IMR-90 (cell line): ENCODE measurements at places on chromosomes 3 and 15. TPM values are rescaled to one million over a fixed set of nuclear protein-coding genes. Genes with fewer than 3 reads are reported as not detected.
A peak's percentile ranks its signal among the peaks of the same experiment; 100 is the strongest.

GRCh38 chr3:153577059-153577736 is 415.2 kb downstream of the RAP2B start:
- H3K27ac ChIP-seq = no peak overlapping the region
- no peaks in the 10 kb centered on the region for H3K36me3 ChIP-seq
- H3K27me3 ChIP-seq = peaks cover 2% of the 10 kb centered on the region; the same call in 1 of the 2 replicates
- DNase-seq = no peak

GRCh38 chr3:54235998-54236397 is 113.6 kb downstream of the CACNA2D3 start:
- DNase-seq = no peak
- H3K36me3 ChIP-seq = no peaks in the 10 kb centered on the region
- H3K4me1 ChIP-seq = no peaks in the 10 kb centered on the region
- H3K4me3 ChIP-seq = no peak overlapping the region
- no peak overlapping the region for H3K27ac ChIP-seq

DNA sequence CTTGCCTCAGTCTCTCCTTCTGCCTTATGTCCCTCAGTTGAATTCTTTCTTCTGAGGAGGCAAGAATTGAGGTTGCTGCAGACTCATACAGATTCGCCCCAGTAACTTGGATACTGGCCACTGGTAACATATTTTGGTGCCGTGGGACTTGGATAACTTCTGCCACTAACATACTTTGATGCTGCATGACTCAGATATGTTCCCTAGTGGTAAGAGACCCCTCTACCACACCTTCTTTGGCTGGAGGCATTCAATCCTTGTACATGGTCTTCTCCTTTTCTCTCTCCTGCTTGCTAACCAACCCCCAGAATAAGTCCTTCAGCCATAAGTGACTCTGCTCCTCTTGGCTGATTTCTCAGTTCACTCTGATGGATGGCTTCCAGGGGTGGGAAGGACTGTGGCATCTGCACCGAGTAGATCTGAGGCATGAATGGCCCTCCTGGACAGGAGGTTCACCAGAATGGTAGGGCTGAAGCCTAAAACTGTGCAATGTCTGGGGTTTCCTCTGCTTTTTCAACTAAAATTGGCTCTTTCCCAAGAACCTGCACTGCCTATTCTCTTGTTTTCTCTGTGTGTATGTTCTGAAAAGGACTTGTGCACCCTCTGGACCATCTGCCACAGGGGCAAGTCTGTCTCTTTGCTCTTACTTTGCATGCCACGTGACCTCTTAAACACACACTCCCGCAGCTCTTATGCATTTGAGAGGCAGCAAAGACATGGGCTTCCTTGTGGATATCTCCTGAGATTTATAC is 55.5 kb upstream of the FSTL1 start:
- peak; percentile 28 for DNase-seq
- H3K36me3 ChIP-seq = no peaks in the 10 kb centered on the region
- H3K4me1 ChIP-seq = peaks cover 4% of the 10 kb centered on the region; the same call in 1 of the 2 replicates
- no peak overlapping the region for H3K4me3 ChIP-seq
- H3K27ac ChIP-seq = no peak overlapping the region

DNA sequence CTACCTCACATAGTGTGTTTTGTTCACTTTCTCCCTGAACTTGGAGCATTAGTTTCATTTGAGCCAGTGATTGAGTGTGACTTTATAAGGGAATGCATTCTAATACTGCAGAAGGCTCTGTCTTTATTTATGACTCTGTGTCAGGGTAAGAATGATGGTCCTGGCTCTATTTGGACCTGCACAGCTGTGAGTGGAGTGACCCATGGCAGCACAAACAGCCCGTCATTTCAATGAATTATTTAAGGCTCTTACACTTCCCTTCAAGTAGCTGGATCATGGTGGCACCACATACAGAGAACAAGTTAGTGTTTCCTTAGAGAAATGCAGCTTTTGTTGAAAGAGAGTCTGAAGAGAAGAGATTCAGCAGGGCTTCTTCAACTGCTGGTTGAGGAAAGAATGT is 16.4 kb downstream of the TMEM108 start:
- no peak overlapping the region for H3K27ac ChIP-seq
- DNase-seq = no peak

DNA sequence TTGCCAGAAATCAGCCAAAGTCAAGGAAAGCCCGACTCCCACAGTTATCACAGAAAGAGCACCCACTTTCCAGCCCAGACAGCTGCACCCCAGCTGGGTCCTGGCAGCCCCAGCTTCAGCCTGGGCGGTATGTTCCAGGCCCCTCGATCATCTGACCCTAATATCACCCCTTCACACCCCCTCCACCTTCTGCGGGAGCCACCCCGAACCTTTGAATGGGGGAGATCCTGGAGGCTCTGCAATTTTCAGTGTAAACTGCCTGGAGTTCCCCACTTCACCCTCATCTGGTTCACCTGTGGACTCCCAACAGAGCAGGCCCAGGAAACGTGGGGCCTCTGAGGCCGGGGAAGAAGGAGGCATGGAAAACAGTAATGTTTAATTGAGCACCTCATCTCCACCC is 5.9 kb downstream of the PRSS50 start:
- DNase-seq = no peak
- no peak overlapping the region for H3K27ac ChIP-seq
- no peaks in the 10 kb centered on the region for H3K36me3 ChIP-seq
- H3K27me3 ChIP-seq = peaks cover 30% of the 10 kb centered on the region
- no peak overlapping the region for H3K4me3 ChIP-seq

DNA sequence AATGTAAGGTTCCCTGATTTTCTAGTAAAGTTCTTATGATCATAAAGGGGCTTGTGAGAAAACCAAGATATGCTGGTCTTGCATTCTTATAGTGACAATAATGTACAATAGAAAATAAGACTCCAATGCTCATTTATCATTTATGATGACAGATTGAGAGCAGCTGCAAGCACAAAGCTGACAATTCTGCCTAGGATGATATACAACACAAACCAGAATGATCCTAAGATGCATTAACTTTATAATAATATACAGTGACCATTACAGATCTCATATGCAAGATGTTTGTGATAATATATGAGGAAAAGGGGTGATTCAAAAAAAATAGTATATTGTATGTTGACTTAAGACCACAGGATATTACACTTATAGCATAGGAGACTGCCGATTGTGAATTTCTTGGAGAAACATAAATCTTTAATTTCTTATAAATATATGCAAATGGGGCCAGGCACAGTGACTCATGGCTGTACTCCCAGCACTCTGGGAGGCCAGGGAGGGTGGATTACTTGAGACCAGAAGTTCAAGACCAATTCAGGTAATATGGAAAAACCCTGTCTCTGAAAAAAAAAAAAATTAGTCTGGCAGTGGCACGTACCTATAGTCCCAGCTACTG is 387.0 kb downstream of the ZBBX start:
- no peak for DNase-seq
- no peak overlapping the region for H3K4me3 ChIP-seq
- H3K27ac ChIP-seq = no peak overlapping the region
- no peaks in the 10 kb centered on the region for H3K36me3 ChIP-seq
- H3K27me3 ChIP-seq = no peaks in the 10 kb centered on the region
- H3K4me1 ChIP-seq = no peaks in the 10 kb centered on the region

GRCh38 chr3:10635446-10636076 is 130.2 kb upstream of the ATP2B2 start:
- DNase-seq = no peak
- H3K36me3 ChIP-seq = no peaks in the 10 kb centered on the region
- no peak overlapping the region for H3K4me3 ChIP-seq
- no peak overlapping the region for H3K27ac ChIP-seq
- H3K27me3 ChIP-seq = no peaks in the 10 kb centered on the region
- no peaks in the 10 kb centered on the region for H3K4me1 ChIP-seq

DNA sequence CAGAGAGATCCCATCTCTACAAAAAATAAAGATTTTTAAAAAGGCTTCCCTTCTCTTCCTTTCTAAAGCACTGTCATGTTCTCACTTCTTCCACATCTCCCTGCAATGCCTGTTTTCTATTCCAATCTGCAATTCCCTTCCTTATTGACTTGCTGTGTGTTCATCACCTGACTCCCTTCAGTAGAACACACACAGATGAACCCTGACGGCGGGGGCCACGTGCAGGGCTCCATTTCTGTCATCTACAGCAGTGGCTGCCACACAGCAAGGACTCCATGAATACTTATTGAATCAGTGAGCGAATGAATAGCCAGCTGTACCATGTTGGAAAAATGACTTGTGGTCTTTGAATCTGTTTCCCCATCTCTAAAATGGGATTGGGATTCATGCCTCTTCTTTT is 26.1 kb downstream of the BHLHE40 start:
- DNase-seq = no peak
- H3K36me3 ChIP-seq = no peaks in the 10 kb centered on the region
- no peaks in the 10 kb centered on the region for H3K27me3 ChIP-seq
- H3K4me1 ChIP-seq = no peaks in the 10 kb centered on the region; the same call in 1 of the 2 replicates
- no peak overlapping the region for H3K27ac ChIP-seq
- no peak overlapping the region for H3K4me3 ChIP-seq

DNA sequence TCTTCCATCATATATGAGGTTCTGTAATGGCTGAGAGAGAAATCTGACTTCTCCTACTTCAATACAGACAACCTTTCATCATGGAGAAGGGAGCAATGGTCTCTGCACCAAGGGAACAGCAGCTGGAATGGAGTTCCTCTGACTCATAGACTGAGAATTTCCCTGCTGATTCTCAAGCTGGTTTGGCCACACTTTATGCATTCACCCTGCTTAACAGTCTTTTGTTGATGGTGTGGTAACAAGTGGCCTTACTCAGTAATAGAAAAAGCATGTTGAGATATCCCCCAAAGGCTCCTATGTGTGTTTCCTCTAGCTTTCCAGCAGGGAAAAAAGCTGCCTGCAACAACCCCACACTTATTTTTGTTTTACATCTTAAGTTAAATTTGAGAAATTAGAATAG is 138.1 kb downstream of the GREM1 start:
- H3K27me3 ChIP-seq = no peaks in the 10 kb centered on the region
- DNase-seq = peak; percentile 100
- peaks cover 27% of the 10 kb centered on the region for H3K4me1 ChIP-seq
- H3K36me3 ChIP-seq = 0 out of 2 replicates have a peak, but pooled peaks cover 3% of the 10 kb centered on the region

DNA sequence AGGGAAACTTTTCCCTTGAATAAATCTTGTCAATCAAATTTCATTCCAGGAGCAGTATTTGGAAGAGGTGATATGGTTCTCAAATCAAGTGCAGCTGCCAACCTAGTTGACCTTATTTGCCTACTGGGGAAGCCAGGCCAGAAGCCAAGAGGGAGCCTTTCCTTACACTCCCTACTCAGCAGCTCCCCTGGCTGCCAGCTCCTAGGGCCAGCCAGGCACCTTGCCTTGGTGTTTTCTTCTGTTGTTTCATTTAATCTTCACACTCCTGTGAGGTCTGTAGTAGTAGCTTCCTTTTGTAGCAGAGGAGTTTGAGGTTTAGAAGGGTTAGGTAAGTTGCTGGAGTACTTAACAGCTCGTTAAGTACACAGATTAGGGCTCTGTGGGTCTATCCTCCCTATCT is 22.6 kb downstream of the MKRN2OS start:
- H3K27me3 ChIP-seq = no peaks in the 10 kb centered on the region
- no peak for DNase-seq
- no peak overlapping the region for H3K27ac ChIP-seq
- no peak overlapping the region for H3K4me3 ChIP-seq
- H3K4me1 ChIP-seq = peaks cover 2% of the 10 kb centered on the region; the same call in 1 of the 2 replicates

DNA sequence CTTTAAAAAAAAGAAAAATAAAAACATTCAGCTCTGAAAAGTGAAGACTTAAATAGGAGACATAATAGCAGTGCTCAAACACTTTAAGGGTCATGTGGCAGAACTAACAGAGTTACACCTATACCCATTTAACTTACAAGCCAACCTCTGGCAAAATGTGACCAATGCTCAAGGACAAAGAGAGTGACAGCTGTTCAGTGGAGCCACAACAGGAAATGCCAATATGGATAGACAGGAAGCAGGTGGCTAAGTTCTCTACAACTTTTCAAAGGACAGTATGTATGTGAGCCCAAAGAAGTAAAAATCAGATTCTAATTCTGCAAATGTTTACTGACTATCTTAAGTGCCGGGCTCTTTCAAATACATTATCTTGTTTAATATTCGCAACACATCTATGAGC is 3.4 kb downstream of the TMCC1 start:
- no peaks in the 10 kb centered on the region for H3K36me3 ChIP-seq
- peaks cover 2% of the 10 kb centered on the region; the same call in 1 of the 2 replicates for H3K27me3 ChIP-seq
- H3K4me3 ChIP-seq = no peak overlapping the region
- no peak overlapping the region for H3K27ac ChIP-seq

DNA sequence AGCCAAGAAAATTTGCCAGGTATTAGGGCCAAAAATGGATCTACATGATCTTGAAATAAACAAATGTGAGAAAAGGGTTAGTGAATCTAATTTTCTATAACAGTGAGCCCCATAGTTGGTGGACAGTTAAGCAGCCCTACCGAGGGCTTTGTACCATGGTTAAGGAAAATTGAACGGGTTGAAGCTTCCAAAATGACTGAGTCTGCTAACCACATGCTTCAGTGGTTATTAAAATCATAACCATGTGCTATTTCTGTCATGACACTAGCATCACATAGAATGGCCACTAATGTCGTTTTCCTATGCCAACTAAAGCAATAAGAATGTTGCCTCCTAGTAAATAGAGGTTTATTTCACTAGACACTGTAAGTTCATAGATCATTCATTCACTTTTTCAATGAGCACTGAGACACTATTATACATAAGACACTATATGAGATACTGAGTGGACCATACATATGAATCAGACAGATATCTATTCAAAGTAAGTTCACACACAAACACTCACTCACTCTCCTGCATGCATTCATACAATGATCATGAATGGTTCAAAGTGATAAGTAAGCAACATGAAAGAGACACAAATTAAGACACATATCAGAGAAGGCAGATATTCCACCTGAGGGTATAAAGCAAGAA is 4.3 kb downstream of the SST start:
- H3K36me3 ChIP-seq = no peaks in the 10 kb centered on the region
- no peak overlapping the region for H3K4me3 ChIP-seq
- H3K27ac ChIP-seq = no peak overlapping the region
- no peak for DNase-seq
- H3K4me1 ChIP-seq = no peaks in the 10 kb centered on the region

- H3K4me3 ChIP-seq = no peak overlapping the region
- no peak for DNase-seq
- H3K27me3 ChIP-seq = peaks cover 33% of the 10 kb centered on the region
- H3K27ac ChIP-seq = no peak overlapping the region
- H3K36me3 ChIP-seq = no peaks in the 10 kb centered on the region
- H3K4me1 ChIP-seq = peaks cover 4% of the 10 kb centered on the region
These were observed 57.7 kb downstream of the ATP2B2 start for GRCh38 chr3:10447527-10448260.

STARD5 gene
- total RNA-seq = 4.4 and 5.0 TPM in 2 replicates

AP3B2 gene
- not detected in 2 replicates for total RNA-seq

CD200 gene
- total RNA-seq = 0.83 and 1.1 TPM in 2 replicates

SNTN gene
- not detected in 2 replicates for total RNA-seq

GOLGA8G gene
- not detected in 2 replicates for total RNA-seq

CA12 gene
- total RNA-seq = 33.7 and 36.4 TPM in 2 replicates
